SK-MEL-5 (cell line): ENCODE measurements at places on chromosomes 12 and 14.

- peak; percentile 98 for DNase-seq
Observed at GRCh38 chr12:65640489-65640901, 183.8 kb upstream of the HMGA2 start.

- peak; percentile 24 for DNase-seq
Observed at GRCh38 chr12:110743571-110744093, 941 bp upstream of the PPP1CC start.

GRCh38 chr14:23681337-23681736 lies 45.2 kb downstream of the DHRS2 start:
- no peak for DNase-seq

DNA sequence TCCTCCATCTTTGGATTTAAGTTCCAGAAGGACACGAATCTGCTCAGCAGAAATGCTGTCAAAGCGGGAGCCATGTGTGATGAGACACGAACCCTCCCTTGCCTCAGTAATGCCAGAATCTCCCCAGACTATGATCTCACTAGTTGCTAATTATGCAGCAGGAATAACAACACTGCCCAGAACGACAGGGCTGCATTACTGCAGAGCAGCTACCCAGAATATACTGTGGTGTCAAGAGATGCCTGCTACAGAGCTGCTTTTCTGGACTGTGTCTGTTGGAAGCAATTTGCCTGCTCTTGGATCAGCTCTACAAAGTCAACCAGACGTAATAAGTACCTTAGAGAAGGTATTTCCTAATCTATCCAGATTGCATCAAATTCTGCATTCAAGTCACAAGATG lies 5.5 kb downstream of the CSRNP2 start:
- no peak for DNase-seq

- no peak for DNase-seq
Observed at GRCh38 chr14:51012055-51012454, 67.8 kb upstream of the PYGL start.

DNA sequence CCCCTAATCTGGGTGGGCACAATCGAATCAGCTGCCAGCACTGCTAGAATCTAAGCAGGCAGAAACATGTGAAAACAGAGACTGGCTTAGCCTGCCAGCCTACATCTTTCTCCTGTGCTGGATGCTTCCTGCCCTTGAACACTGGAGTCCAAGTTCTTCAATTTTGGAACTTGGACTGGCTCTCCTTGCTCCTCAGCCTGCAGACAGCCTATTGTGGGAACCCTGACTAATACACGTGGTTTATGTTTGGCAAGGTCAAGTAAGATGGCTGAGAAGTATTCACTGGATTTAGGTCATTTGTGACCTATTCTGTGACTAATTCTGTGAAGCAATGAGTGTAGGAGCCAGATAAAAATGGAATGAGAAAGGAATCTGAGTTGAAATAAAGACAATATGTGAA lies 11.0 kb downstream of the GPR135 start:
- DNase-seq = no peak

DNA sequence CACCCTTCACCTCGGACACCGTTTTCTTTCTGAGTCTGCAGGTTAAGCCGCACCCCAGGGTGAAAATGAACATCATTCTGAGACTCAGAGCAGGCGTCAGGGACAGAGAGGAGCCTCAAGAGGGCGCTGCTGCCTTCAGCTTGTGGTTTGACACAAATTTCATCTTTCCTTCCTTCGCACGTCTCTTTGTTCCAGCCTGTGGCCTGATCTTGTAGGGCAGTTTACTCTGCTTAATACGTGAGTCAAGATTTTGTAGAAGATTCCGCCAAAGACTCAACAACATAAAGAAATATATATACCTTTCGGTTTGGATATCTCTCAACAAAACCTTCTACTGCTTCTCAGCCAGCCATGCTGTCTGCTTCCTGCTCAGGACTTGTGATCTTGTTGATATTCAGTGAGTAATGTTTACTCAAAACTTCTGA lies 329.3 kb upstream of the OR4E1 start:
- DNase-seq = peak; percentile 72

DNA sequence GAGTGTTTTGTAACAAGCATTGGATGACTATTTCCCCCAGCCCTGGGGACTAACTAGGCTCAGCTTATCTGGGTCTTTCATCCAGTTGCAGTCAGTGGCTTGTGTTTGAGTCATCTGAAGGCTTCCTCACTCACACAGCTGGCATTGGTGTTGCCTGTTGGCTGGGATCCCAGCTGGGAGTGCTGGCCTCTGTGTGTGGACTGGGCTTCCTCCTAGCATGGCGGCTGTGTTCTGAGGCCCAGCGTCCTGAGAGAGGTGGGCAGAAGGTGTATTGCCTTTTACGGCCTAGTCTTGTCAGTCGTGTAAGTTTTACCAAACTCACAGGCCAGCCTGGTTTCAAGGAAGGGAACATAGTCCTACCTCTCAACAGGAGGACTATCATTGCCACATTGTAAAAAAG lies 28.3 kb upstream of the PPP2R5C start:
- no peak for DNase-seq

DNA sequence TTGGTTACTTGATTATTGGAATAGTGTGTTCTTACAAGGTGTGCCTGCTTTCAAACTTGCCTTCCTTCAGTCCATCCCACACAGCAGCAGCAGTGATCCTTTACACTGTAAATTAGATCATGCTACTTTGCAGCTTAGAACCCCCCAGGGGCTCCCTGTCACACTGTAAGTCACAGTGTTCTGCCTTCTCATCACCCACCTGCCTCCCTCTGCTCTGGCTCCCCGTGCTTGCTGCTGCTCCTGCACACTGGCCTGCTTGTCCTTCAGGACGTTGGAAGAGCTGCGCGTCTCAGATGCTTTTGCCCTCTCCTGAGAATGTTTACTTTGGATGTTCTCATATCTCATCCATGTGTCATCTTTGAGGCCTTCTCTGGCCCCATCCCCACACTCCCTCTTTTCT lies 27.3 kb downstream of the ZC3H14 start:
- no peak for DNase-seq

DNA sequence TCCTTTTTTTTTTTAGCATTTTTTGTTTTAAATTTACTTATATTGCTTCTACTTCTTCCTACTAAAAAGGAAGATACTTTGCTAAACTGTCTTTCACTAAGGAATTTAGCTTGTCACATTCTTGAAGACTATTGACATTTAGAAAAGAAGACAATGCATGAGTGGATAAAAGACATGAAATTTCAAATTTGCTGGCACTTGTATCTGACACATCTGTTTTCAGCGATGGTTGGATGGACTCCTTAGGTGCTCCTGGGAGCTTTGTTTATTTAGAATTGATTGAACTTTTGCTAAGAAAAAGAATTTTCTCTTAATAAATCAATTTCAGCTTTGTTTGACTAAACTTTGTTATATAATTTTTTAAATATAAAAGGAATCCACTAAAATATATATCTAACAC lies 3.3 kb upstream of the KERA start:
- no peak for DNase-seq

- DNase-seq = no peak
Observed at GRCh38 chr14:64930085-64930843, 12.3 kb downstream of the GPX2 start.

GRCh38 chr12:62977418-62977817 lies 42.5 kb upstream of the PPM1H start:
- peak; percentile 57 for DNase-seq

- DNase-seq = no peak
Observed at GRCh38 chr12:108700833-108701541, 30.3 kb downstream of the CORO1C start.

DNA sequence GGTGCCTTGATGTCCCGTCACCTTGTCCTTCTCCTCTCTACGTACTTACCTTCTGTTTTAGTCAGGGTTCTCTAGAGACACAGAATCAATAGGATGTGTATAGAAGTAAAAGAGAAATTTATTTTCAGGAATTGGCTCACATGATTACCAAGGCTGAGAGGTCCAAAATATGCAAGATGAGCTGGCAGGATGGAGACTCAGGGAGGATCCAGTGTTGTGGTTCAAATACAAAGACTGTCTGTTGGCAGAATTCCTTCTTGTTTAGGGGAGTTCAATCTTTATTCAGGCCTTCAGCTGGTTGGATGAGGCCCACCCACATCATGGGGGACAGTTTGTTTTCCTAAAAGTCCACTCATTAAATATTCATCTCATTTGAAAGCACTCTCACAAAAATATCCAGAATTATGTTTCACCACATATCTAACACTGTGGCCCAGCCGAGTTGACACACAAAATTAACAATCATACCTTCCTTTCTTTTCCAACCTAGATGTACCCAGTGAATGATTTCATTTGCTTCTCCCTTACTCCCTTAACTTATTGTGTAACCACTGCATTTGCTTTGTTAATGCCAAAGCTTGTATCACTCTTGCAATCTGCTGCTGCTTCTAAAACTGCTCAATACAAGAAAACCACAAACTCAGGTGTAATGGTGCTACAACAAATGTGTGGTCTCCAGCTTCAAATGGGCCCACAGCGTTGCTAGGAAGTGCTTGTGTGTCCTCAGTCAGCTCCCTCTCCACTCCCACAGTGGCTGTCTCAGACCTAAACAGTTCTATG lies 195.4 kb upstream of the ARHGAP5 start:
- DNase-seq = no peak

DNA sequence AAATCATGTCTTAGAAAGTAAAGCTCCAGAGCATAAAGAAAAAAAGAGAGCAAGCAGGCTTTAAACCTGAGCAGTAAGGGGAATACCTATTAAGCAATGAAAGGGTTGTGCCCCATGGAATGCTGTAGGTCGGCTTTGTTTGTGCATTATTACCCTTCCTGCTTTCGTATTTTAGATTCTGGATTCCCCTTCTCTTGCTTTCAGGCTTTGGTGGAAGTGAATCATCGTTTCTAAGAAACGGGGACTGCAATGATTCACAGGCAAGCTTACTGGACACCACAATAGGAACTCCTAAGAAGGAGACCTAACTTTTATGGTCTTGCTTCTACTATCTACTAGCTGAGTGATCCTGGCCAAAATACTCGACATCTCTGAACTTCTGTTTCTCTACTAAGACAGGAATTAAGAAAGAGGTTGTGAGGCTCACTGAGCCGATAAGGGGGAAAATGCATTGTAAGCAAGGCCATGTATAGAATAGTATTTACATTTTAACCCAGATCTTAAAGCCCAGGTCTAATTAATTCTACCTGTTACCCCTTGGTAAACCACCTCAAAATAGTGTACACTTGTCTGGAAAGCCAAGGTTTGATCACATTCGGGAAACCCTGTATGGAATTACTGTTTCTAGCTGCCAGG lies 1.2 kb upstream of the BMAL2 start:
- DNase-seq = peak; percentile 10

- no peak for DNase-seq
Observed at GRCh38 chr12:1448336-1448735, 146.0 kb downstream of the FBXL14 start.

DNA sequence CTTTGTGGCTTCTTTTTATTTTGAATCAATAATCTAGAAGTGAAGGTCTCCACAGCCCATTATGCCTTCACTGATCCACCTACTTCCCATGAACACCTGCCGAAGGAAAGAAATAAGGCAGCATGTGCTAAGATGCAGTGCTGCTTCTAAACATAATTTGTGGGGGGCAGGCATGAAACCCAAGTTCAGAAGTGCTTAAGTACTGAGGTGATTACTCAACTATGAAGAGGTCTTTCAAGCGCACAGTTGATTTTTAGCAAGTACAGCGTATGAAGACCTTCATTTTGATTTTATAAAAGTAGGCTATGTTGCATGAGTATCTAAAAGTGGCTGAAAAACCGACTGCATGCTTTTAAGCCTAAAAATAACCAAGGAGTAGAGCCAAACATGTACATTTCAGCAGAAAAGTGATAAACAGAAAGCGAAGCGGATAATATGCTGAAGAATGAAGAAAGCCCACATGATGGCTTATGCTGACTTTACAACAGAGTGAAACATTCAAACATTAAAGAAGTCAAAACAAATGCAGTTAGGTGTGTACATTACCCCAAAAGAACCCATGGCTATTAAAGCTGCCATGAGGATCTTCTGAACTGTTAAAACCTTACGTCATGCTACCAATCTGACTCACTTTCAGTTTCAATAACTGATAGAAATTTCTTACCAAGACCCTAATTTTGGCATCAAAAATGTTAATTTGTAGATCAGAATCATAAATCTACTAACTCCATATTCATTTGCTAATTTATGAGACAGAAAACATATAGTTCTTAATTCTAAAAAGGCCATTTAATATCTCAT lies 29.3 kb downstream of the KICS2 start:
- no peak for DNase-seq

- no peak for DNase-seq
Observed at GRCh38 chr12:131907379-131908091, 13.1 kb downstream of the ULK1 start.

GRCh38 chr12:67892259-67893021 lies 96.8 kb upstream of the IFNG-AS1 start:
- no peak for DNase-seq

- no peak for DNase-seq
Observed at GRCh38 chr14:98692832-98693231, 579.2 kb downstream of the BCL11B start.

DNA sequence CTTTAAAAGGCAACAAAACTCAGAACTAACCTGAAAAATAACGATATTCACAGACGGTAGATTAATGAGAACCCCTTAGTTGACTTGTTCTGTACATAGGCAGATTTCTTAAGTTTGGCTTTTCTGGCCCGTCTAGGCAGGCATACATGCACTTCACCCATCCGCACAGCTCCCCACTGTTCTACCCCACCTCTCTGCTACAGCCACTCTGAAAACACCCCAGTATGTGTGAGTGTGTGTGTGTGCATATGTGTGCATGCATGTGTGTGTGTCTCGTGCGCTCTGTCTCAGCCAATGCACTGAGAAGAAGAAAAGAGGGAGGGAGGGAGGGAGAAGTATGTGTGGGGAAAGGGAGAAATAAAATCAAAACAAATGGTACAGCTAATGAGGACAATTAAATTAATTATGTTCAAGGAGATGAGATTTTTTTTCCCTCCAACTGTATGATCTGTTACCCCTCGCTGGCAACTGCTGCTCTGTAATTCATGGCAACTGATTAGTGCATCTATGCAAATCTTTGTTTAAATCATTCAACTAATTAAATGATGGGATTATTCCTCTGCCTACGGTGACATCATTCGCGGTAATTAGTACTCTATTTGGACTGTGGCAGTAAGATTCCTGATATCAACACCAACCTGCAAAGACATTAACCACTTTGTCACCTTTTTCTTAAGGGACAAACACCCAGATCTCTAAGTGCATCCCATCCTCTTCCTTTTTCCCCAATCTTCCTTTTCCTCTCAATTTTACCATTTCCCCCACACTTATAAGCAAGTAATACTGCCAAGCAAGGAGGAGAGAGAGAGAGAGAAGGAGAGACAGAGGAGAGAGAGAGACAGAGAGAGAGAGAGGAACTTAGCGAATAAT lies 2.2 kb upstream of the LMO3 start:
- no peak for DNase-seq

GRCh38 chr12:82852529-82852928 lies 165.8 kb downstream of the TMTC2 start:
- DNase-seq = no peak
